ENCODE measurements at places on chromosomes 13 and 19.

GRCh38 chr13:46648166-46648607 lies 95.2 kb downstream of the LRCH1 start:
- no peak for DNase-seq

GRCh38 chr13:113157206-113157928 lies 1.1 kb upstream of the PROZ start:
- no peak for DNase-seq

GRCh38 chr13:78816592-78816991 lies 157.6 kb upstream of the OBI1 start:
- DNase-seq, result no peak

DNA sequence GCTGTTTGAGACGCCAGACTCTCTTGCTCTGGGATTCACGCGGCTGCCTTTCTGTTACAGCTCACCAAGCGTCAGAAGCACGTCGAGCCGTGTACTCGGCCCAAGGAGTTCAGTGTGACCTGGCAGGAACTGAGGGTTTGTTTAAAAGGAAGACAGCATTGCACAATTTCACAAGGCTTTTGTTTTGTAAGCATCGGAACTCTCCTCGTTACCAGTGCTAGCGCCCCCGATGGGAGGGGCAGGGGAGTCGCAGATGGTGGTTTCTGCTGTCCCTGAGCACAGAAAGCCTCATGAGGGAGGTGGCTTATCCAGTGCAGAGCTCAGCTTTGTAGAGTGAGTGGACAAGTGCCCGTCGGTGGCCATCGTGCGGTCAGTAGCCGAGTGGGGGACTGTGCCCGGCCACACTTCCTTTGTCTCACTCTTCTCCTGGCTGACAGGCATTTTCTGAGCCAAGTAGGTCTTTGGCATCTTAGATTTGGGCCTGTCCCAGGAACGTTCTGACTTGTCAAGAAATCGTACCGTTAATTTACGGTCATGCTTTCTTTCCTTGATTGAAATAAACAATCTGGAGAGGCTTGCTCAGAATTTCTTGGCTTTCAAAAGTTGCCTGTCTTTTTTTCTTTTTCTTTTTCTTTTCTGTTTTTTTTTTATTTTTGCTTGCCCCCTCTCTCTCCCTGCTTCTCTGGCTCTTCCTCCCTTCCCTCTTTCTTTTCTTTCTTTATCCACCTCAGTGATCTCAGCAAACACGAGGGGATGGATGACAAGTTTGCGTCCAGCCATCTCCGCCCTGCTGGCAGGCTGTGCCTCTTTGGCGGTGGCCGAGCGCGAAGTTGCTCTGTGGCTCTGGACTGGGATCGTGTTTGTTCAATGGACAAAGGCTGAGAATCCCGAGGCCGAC lies 7.7 kb downstream of the KDM4B start:
- peak; percentile 47 for DNase-seq

DNA sequence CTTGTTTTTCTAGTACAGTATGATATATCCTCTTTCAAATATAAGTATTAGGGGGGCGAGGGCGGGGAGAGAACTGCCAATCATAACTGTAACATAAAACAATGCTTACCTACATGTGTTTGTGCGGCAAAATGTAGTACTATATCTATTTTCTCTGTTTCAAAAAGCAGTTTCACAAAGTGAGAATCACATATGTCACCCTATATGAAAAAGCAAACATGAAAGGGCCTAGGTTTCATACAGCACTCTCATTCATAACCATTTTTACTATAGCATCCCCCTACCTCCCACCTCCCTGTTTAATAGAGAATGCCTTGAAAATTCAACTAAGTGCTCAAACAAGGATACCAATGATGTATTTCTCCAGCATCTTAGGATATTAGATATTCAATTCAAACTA lies 5.2 kb downstream of the TGDS start:
- DNase-seq, result no peak

DNA sequence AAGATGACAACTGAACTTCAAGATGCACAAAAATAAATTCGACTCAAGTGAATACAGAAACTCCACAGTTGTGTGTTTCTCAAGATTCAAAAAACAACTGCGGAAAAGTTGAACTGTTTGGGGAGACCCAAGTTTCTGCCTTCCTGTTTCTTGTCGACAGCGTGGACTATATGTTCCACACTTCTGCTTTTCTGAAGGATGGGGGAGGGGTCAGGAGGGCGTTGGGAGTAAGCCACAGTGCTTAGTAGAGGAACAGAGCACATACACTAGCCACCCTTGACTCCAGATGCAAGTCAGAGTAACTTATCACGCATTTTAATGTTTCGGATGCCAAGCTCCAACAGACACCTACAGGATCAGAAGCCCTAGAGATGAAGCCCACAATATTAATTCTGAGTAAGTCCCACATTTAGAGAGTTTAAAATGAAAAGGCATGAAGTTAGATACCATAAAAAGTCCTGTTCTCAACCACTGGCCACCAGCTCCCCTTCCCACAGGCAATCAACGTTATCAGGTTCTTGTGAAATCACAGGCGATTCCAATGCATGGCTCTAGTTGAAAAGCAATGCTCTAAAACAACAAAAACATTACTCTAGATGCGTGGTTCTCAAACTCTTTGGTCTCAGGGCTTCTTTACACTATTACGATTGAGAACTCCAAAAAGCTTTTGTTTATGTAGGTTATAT lies 4.2 kb downstream of the TUBGCP3 start:
- DNase-seq, result peak; percentile 39

DNA sequence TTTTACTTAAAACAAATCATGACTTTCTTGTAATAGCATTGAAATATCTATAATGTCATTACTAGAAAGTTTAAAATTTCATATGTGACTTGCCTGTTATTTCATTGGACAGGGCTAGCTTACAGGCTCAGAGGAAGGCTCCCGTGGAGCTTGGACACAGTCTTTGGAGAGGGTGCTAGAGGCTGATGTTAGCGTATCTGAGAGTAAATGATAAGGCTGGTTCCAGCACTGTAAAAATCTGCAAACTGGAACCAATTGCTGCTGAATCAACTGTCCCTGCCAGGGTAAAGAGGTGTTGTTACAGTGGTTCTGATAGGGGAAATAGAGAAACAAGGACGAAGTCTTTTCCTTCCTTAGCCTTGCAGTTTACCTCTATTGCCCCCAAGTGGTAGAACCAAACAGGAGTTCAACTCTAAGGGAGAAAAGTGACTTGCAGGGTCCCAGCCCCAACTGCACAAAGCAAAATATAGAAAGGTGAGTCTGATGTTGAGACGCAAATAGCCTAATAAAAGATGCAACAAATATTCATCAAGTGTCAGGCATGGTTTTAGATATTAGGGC lies 901.7 kb downstream of the DIAPH3 start:
- DNase-seq, result no peak

- DNase-seq, result no peak
Observed at GRCh38 chr19:1360818-1361461, 22.8 kb upstream of the NDUFS7 start.

- DNase-seq, result no peak
Observed at GRCh38 chr13:99307247-99307646, at the start of gene GPR183. Gene GPR183, minus strand, starts transcription at chr13:99307399. Its CDS starts 11,254 bp downstream, at chr13:99296145.

DNA sequence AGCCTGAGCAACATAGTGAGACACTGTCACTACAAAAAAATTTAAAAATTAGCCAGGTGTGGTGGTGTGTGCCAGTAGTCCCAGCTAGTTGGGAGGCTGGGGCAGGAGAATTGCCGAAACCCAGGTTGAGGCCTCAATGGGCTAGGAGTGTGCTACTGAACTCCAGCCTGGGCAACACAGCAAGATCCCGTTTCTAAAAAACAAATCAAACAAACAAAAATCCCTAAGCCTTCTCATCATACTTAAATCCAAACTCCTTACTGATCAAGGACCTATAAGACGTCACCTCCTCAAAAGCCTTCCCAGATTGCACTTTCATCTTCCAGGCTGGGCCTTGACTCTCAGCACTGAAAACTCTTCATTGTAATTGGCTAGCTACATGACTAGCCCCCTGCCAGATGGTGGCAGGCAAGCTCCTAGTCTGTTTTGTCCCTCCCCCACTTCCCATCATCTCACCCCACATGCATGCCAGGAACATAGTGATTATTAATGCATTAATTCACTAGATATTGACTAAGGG lies 17.5 kb upstream of the NANOS3 start:
- no peak for DNase-seq

GRCh38 chr19:41915776-41916414 lies 12.4 kb downstream of the ERFL start:
- DNase-seq, result no peak

DNA sequence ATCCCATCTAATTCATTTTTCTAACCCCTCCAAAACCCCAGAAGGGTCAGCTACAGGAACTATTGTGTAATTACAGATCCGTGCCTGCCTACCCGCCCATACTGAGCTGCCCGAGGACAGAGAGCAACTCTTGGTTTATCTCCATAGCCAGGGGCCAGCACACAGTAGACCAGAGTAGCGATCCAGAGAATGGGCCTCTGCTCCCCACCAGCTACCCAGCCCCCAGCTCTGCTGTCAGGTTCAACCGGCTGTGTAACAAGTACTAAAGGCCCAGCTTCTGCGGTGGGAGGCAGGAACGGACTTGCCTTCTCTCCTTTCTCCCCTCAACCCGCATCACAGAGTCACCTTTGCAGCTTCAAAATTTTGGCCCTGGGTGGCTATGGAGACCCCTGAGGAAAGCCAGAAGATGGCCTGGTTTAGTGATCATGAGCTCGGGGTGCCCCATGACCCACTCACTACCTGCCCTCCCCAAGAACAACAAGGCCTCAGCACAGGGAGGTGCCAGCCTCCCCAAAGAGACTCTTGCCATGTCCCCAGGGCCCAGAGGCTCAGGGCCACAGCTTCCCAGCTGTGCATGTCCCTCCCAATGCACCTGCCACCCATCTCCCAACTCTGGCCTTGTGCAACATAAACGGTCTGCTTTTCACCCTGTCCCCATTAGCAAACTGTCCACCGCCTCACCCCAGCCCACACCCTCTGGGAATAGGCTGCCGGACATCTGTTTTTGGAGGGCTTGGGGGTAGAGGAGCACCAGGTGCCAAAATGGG lies 5.7 kb downstream of the CALM3 start:
- no peak for DNase-seq

GRCh38 chr13:72931311-72931710 lies 127.5 kb upstream of the KLF5 start:
- no peak for DNase-seq

DNA sequence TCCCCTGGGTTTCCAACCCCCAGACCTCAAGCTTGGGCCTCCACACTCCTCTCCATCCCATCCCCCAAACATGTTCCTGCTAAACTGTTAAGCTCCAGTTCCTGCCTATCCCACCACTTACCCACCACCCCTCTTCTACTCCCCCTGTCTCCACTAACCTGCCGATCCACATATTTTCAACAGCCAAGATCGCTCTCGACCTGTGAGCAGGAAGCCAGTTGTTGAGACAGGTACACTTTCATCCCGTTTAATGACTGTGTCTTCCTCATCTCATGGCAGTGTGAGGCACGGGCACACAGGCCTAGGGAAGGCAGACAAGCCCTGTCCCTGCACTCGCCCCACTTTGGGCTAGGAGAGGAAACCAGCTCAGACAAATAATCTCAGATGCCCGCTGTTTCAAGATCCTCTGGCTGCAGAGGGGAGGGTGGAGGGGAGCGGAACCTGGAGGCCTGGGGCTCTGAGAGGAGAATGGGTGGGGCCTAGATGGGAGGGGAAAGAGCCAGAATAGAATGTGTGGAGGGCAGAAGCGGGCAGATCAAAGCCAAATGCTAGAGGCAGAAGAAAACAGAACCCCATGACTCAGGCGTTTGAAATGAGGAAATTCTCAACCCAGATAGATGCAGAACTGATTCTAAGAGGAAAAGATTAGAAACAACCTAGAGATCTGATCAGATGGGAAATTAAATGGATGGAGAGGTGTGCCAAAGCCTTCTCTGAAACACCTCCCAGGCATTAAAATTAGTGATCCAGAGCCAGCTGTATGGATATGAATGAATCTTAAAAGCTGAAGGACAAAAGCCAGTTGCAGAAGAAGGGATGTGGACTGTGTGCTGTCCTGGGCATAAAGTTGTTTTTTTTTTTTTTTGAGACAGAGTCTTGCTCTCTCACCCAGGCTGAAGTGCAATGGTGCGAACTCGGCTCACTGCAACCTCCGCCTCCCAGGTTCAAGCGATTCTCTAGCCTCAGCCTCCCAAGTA lies 16.9 kb upstream of the CYP2S1 start:
- DNase-seq, result no peak

DNA sequence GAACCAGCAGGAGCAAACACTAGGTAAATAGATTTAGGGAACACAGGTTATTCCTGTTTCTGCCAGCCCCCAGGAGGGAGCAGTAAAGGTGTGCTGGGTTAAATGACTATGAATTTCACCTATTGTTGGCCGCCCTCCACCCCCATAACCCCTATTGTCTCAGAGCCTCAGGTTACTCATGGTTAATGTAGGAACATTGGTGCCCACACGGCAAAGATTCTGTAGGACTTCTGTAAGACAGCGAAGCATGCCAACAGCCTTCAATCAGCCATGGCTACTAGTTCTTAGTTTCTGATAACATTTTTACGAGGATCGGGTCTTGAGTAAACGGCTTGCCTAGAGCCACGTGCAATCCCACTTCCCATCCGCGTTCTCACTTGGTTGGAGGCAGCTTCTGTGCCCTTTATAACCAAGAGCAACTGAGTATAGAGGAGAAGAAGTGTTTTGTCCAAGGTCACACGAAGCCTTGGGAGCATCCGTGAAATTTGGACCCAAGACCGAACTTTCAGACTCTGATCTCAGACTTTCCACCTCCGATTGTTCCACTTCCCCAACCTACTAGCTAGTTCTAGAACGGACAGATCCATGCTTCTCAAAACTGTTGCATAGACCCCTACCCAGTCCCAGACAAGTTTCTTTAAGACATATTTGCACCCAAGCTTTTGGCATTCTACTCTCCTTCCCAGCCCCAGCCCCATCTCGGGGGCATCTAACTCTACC lies 5.1 kb upstream of the CACNG8 start:
- no peak for DNase-seq

DNA sequence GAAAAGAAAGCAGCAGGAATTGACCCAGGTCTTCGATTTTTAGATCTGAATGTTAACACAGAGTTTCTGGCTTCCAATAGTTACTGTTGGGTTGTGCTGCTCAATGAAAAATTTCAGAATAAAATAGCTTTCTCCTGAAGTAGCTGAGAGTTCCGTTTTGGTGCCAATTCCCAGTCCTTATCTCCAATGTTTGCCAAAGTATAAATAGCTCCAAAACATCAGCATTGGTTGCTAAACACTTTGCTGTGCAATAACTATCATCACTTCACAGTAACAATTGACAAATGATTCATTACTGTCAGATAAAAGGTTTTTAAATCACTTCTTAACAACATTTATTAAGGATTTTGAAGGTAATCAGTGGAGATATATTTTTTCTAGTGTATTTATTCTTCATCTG lies 446.0 kb downstream of the PCDH20 start:
- DNase-seq, result no peak

GRCh38 chr13:23144431-23144830 lies 36.3 kb upstream of the SGCG start:
- no peak for DNase-seq

DNA sequence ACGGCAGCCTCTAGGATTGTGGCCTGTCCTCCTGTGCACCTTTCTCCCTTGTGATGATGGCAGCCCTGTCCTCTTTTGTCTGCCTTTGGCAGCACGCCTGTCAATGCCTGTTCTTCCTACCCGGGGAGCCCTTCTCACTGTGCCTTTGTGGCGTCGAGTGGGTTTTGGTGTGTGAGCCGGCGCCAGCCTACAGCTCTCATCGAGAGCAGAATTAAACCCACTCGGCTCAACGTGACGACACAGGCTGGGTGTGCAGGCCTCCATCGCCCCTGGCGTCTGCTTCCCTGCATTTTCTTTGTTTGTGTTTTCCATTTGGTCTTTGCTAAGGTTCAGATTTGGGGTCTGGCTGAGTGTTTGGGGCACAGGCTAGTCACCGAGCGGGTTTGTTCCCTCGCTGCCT lies 34.4 kb downstream of the AP1M1 start:
- DNase-seq, result no peak

Measured in GM19239 (cell line).